Activated naive CD4-positive, alpha-beta T cell treated with Interleukin-2 at 50 U/mL for 16 hours (primary cell): ENCODE measurements at places on chromosomes 7 and 10.

- DNase-seq: no peak
Observed at GRCh38 chr7:43163885-43164284, 51.4 kb downstream of the HECW1 start.

DNA sequence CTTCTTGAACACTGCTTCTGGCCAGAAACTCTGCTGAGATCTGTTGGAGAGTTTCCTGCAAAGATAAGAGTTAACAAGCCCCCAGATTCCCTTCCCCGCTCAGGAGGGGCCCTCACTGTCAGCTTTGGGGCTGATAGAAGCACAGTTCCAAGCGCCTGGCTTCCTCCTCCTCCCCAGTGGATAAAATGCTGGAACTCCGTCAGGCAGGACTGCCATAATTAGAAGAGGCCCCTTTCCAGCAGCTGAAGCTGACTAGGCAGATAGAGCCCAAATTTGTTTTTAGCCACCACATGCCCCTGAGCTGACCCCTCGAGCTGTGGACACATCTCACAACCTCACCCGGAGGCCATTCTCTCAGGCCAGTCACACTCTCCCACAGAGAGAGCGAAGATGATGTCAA, 89.4 kb downstream of the TBXAS1 start:
- no peak for DNase-seq

- no peak for DNase-seq
Observed at GRCh38 chr7:28130277-28130676, 50.3 kb downstream of the JAZF1 start.

GRCh38 chr10:44422570-44423101, 37.7 kb upstream of the CXCL12 start:
- DNase-seq: no peak

DNA sequence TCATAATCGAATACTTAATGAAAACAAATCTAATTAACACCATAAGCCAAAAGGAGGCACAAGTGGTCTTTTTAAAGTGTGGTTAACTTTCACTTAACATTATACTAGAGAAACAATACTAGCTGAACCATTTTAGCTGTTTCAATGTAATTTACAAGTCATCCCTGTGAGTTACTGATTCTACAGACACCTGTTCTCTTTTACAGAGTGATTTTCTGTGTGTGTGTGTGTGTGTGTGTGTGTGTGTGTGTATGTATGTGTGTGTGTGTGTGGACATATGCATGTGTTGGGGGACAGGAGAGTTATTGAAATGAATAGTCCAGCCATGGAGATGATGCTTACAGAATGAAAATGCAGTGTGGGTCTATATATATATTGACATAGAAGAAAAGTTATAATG, 200.2 kb downstream of the DNAJC1 start:
- no peak for DNase-seq

DNA sequence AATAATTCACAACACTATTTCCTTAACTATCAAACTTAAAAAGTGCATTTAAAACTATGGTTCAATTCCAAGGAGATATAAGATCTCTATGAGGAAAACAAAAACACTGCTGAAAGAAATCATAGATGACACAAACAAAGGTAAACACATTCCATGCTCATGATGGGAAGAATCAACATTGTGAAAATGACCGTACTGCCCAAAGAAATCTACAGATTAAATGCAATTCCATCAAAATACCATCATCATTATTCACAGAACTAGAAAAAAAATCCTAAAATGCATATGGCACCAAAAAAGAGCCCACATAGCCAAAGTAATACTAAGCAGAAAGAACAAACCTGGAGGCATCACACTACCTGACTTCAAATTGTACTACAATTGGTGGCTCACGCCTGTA, 159.9 kb upstream of the EEPD1 start:
- no peak for DNase-seq

DNA sequence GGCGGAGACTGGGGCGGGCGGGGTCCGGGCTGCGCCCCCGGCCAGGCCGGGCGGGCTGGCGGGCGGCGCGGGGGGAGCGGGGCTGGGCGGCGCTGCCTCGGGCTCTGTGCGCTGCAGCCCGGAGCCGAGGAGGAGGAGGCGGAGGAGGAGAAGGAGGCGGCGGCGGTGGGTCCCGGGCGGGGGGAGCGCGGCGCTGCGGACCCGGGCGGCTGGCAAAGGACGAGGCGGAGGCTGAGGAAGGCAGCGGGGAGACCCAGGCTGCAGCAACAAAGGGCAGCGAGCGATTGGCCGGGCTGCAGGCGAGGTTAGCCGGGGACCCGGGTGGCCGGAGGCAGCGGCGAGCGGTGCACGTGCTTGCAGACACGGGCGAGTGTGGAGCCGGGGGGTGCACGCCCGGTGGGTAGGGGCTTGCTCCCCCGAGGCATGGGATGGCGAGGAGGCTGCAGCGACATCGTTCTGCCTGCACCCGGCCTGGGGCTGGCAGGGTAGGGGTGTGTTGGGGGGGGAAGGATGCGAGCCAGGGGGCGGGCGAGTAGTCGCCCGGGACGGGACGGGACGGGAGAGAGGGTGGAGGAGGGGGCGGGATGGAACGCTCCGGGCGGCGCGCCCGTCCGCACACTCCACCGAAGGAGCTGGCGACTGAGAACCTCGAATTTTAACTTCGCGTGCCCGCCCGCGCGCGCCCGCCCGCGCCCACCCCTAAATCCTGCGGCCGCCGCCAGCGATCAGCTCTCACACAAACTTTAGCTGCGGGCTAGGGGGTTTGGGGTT, 844 bp upstream of the KAT6B start:
- DNase-seq: peak; percentile 59

GRCh38 chr10:21169271-21169670, 272.2 kb upstream of the NEBL start:
- DNase-seq: no peak

DNA sequence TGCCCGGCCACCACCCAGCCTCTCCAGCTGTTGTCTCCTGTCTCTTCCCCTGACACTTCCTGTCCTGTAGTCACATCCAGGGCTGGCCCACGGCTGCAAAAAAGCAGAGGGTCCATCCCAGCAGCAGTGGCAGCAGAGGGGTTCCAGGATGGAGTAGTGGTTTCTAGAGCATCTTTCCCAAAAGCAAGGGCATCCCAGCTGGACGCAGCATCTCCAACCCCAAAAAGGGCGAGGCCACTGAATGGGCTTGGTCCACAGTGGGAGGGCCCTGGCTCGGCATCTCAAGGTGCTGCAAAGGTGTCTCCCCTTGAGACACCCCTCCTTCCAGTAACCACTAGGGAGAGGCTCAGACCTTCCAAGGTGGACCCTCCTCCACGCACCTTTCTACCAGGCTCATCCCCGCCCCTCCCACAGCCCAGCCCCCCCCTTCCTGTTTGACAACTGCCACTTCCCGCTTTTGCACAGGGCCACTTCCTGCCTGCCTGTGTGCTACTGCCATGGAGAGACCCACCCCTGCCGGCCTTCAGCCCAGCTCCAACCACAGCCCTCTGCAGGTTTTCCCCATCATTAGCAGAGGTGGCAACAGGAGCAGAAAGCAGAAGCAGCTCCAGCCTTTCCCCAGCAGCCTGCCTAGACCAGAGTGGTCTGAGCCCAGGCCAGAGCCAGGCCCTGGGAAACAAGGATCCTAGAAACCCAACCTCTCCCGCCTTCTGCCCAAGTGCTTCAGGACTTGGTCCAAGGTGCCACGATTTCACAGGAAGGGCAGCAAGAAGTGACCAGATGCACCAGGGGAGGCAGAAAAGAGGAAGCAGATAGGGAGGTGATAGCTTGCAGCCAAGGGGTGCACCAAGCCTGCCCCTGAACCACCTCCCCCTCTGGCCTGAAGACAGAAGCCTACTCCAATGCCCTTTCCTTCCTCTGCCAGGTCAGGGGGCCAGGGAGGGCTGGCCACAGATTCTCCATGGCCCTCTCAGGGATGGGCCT, 8.6 kb downstream of the CAMK2G start:
- peak; percentile 44 for DNase-seq

GRCh38 chr7:130286881-130287280, 6.1 kb upstream of the CPA4 start:
- DNase-seq: no peak

DNA sequence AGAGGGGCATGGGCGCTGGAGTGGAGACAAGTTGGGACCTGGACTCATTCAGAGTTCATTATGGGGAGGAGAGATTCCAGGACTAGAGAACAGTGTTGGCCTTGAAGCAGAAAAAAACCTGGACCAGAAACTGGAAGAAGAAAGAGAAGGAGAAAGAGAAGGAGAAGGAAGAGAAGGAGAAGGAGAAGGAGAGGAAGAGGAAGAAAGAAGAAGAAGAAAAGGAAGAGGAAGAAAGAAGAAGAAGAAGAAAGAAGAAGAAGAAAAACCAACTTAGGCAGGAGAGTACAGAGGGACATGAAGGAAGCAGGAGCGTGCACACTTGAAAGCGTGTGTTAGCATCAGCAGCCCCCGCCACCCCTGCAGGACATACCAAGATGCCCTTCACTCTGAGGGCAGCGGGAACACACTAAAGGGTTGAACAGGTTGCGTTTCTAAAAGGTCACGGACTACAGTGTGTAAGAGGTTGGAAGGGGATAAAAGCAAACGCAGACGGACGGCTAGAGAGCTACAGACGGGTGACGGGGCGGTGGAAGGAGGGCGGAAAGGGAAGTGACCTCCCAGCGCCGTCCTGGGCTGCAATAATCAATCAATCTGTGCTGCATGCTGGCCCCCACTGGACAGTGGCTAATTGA, 95.3 kb downstream of the SEC61G start:
- no peak for DNase-seq

GRCh38 chr7:33449847-33450246, 320.5 kb downstream of the BBS9 start:
- DNase-seq: no peak

GRCh38 chr10:116132780-116133399, 140.1 kb downstream of the GFRA1 start:
- DNase-seq: no peak

- DNase-seq: no peak
Observed at GRCh38 chr7:79287981-79288380, 165.5 kb downstream of the MAGI2 start.

- DNase-seq: no peak
Observed at GRCh38 chr7:51090411-51090810, 226.2 kb downstream of the COBL start.

DNA sequence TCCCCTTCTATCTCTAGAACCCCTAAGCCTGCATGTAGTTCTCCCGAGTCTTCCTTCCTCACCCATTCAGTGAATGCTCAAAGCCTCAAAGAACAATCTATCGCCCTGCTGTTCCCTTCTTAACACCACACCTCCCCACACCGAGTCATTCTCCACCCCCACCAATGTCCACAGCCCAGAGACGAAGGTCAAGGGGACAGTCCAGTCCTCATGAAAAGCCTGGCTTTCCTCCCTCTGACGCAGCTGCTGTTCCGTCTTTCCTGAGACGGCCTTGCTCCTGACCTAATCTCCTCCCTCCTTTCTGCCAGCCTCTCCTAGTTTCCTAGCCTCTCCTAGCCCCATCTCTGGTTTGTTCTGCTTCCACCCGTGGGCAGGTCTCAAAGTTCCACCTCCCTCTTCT, 9.2 kb downstream of the MOSPD3 start:
- no peak for DNase-seq

DNA sequence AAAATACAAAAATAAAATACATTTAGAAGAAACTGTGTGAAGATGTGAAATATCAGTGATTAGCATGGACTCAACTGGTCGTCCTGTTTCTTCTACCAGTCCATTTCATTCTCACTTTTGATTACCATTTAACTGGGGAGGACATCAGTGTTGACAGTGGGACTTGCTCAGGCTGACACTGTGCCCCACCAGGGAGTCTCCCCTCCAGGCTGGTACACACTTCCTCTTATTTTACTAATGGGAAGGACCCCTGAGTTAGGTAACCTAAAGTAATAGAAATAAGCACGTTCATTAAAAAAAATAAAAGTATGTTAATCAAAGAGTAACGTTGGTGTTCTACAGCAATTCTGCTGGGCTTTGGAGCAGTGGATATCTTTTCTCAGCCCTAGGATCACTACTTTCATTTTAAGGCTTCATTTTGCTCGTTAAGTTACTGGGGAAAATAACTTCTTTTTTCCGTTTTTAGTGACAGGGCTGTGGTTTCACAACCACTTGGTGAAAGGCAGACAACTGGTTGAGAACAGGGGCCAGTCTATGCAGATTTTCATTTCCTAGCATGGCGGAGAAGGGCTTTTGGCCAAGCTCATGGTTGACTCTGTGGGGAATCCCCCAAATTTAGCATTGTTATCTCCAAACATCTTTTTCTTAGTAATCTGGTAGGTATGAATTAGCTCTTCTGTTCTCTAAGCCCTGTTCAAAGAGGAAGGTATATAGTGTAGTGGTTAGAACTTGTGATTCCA, 2.1 kb downstream of the SNX10 start:
- peak; percentile 70 for DNase-seq

DNA sequence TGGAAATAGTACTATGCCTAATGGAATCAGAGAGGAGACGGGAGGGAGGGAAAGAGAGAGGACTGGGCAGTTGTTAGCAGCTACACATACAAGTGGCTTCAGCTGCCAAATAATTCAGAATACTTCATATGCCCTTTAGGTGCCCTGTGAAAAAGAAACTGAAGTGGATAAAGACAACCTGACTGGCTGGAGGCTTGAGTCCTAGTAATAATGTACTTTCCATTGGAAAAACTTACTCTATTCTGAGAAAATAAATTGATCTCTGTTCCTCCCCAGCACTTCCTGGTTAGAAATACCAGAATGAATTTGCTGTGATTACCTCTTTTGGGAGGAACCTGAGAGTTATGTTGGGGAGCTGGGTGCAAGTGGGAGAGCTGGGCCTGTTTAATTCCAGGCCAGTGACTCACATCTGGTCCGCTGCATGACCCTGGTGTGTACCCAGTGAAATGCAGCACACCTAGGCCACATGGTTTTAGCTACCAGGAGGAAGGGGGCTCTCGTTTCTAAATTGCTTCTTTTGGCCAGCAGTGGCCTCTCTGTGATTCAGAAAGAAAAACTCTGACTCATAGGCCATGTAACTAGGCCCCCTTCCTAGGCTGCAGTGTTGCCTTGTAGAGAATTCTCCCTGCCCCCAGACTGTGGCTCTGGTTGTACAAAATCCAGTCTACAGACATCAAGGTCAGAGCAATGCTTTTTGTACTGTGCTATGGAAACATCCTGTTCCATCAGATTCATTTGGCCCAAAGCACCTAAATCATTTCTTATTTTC, 6.5 kb downstream of the AGFG2 start:
- DNase-seq: peak; percentile 69

GRCh38 chr10:51364674-51365073, 290.4 kb downstream of the PRKG1 start:
- no peak for DNase-seq

GRCh38 chr7:107355616-107356015, 114.2 kb upstream of the GPR22 start:
- DNase-seq: no peak

DNA sequence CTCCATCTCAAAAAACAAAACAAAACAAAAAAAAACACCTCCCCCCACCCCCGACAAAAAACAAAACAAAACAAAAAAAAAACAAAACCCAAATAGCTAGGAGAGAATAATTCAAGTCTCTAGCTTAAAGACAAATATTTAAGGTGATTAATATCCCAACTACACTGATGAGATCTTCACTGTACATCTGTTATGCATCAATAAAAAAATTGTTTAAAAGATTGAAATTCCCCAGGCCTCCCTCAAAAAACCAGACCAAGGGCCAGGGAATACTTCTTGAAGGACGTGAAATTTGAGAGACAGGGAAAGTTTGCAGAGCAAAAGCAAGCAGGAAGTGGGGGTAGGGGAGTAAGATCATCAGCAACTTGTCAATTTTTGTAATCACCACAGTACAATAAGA, 232.6 kb downstream of the REEP3 start:
- DNase-seq: no peak
